Stimulated activated CD4-positive, alpha-beta T cell treated with anti-CD3 and anti-CD28 coated beads, Interleukin-1b, Interleukin-23, amount 100 ng/mL, for 1 hour (primary cell): ENCODE measurements at places on chromosomes 2 and 18.

DNA sequence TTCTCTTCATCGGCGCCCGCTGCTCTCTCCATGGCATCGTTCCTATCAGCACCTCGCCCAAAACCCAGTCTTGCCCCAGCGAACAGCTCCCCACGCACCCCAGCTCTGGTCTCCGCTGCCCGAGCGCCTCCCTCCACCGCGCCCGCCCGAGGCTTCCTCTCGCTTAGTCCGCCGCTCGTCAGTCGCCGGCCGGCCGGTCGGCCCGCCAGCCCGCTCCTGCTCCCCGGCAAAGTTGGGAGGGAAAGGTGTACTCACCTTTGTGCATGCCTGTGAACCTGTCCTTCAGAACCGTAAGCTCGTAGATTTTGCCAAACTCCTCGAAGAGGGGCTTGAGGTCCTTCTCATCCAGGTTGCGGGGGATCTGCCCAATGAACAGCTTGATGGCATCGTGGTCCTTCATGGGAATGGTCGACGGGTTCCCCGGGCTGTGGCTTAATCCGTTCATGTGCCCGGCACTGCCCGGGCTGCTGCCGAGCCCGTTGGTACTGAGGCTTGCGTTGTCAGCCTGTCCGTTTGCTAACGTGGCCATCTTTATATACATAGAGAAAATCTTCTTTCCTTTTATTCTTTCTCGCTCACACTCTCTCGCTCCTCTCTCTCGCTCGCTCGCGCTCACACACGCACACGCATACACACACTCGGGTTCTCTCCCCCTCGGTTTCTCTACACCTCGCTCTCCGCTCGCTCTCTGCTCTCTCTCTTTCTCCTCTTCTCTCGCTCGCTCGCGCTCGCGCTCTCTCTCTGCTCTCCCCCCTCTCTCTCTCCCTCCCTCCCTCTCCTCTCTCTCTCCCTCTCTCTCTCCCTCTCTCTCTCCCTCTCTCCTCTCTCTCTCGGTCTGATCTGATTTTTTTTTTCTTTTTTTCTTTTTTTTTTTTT lies at the start of gene CELF4:
CELF4 (minus strand) TSS at position 698 of the 876 bp plus-strand sequence.
- no peak for DNase-seq

DNA sequence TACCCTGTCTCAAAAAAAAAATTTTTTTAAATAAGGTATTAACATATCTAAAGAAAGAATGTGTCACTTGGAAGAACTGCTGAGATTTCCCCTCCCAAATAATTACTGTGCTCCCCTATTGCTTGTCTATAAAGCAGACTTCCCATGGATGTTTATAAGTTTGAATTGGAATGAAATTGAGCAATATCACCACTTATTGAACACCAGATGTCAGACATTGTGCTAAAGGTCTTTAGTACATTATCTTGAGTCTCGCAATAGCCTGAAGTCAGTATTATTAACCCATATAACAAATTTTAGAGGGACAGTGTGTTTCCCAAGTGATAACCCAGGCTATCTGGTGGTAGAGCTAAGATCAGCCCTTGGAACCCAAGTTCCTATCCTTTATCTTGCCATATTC lies 102.9 kb upstream of the MSH2 start:
- DNase-seq: no peak

DNA sequence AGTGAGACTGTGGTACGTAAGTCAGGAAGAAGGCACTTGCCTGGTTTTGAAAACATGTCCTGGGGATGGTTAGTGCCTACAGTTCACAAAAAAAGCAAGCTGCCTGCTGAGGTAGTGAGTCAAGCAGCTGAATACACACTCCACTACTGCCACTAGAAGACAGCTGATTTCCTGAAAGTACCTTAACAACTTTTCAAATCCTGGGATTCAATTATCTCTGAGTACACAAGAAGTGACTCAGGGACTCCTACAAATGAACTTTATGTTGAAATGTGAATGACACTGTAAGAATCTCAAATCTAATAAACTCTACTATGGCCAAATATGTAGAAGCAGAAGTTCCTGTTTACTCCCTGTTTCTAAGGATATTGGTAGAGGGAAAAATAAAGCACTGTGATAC lies 58.0 kb upstream of the ARL5A start:
- no peak for DNase-seq

- DNase-seq: no peak
These were observed 700.9 kb downstream of the ERBB4 start for GRCh38 chr2:211837706-211838105.

DNA sequence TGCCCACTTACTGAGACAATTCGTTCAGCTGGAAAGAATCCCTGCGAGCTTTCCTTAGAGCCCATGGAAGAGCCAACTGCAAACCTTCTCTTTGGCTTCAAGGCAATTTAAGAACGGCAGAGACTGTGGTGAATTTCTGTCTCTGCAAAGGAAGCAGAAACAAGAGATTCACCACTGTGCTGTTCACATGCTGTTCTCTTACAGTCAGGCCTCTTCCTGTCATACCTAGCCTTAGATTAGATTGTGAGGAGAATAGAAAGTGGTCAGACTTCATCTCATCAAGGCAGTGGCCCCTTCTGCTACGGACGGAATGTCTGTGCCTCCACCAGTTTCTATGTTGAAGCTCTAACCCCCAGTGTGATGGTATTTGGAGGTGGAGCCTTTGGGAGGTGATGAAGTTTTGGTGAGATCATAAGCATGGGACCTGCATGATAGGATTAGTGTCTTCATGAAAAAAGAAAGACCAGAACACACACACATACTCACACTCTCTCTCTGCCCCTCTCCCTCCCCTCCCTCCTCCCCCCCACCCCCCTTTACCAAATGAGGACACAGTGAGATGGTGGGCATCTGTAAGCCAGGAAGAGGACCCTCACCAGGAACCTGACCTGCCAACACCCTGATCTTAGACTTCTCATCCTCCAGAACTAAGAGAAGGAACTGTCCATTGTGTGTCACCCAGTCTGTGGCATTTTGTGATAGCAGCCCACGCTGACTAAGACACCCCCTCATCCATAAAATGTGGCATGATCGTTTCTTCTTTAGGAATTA lies 45.6 kb upstream of the NRP2 start:
- DNase-seq: no peak

DNA sequence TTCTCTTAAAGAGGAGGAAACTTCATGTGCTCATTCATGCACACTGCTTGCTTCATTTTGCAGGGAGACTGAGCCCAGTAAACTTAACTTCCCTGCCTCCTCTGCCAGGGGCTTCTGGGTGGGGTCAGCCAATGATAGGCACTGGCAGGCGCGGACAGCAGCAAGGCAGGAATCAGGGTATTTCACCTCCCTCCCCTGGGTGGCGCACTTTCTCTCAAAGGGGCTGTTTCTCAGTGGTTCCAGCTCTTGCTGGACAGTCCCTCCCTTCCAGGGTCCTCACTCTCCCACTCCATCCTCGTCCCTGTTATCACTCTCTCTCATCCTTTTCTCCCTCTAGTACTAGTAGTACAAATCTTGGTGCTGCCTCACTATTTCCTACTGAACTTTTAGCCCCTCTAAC lies 320.5 kb upstream of the ZNF521 start:
- DNase-seq: no peak

DNA sequence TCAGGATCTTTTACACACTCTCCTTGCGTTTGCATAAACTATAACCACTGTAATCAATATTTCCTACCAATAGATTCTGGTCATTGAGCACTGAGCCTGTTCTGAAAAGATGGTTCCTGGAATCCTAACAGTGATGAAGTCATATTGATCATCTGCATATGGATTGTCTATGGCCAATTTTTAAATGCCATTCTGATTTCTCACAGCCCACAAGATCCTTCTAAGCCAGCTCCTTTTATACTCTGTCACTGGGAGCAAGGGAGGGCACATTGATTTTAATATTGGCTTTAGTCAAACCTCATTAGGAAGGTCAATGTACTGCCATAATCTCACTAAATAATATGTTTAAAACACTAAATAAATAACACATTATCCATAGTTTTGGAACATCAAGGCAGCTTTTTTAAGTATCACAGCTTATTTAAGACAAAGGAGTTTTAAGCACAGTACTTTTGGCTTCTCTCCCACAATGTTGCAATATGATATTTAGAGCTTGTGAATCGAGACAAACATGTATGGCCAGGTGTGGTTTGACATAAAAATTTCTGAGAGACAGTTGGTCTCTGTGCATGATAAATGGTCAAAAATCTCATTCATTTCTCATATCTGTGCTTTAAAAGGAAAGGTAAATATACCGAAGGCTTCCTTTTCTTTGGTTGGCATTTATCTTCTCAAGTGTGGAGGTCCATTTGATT lies 267.3 kb downstream of the MTX2 start:
- no peak for DNase-seq

- DNase-seq: no peak
These were observed 5.7 kb downstream of the TRABD2A start for GRCh38 chr2:84875213-84875560.

GRCh38 chr2:22691666-22692065 lies 693.3 kb upstream of the KLHL29 start:
- no peak for DNase-seq

DNA sequence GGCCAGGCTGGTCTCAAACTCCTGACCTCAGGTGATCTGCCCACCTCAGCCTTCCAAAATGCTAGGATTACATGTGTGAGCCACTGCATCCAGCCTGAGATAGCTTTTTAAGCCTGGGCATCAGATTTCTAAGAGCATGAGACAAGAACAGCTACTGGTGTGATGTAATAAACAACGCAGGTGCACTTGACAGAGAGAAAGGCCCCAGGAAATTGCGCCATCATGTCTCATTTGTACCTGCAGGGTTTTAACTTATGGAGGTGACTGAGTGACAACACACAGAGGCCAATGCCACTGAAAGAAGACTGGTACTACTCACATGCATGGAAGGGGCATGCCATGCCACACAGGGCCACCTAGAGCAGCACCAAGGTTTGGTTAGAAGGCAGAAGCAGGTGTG lies 209.4 kb downstream of the SP3 start:
- no peak for DNase-seq
